ENCODE measurements at places on chromosomes 7 and 10. TPM values are rescaled to one million over a fixed set of nuclear protein-coding genes. Genes with fewer than 3 reads are reported as not detected.

GRCh38 chr7:24729365-24730017, 27.8 kb downstream of the GSDME start:
- DNase-seq: no peak

PAX4 gene
- not detected for polyA plus RNA-seq

DNA sequence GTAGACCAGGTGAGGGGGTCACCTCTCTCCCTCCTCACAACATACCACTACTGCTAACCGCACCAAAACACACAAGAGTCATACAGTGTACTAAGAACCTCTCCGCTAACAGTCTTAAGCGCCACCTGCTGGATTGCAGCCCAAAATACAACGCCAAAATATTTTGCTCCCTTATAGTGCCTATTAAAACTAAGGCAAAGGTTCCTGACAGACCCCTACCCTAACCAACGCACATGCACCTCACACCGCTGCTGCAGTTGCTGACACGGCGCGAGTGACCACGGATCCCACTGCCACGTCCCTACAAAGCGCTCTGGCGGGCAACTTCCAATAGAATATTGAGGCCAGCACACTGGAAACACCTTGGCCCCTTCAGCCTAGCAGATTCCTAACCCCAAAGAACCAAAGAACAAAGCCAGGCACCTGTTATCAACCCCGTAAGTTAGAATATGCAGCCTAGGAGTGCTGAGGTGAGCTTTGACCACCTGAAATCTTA, 563.6 kb upstream of the SEMA3D start:
- DNase-seq: peak; percentile 22

- DNase-seq: no peak
Measured at GRCh38 chr7:82595176-82595575, 151.6 kb upstream of the CACNA2D1 start.

GRCh38 chr10:52908478-52908877, 135.9 kb upstream of the MBL2 start:
- no peak for DNase-seq

ZNF365 gene
- 3.6 TPM for polyA plus RNA-seq

- no peak for DNase-seq
Measured at GRCh38 chr7:43698460-43699255, 30.7 kb downstream of the COA1 start.

DNA sequence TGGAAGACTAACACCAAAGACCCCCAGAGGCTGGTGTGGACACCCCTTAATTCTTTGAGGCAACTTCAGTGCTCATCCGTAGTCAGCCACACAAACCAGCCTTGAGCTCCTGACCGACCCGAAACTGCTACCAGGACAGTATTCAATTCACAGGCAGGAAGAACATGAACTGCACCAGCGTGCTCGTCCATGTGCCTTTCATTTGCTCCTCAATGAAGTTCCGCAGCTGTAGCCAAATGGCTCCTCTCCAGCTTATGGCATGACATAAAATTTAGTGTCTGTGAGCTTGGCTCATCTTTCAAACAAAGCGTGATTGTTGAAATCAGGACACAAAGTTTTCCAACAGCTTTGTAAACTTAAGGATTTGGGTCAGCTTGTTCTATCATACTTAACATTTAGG, 144.1 kb upstream of the FAM171A1 start:
- DNase-seq: no peak

ZP3 gene
- polyA plus RNA-seq: 9.8 TPM

DNA sequence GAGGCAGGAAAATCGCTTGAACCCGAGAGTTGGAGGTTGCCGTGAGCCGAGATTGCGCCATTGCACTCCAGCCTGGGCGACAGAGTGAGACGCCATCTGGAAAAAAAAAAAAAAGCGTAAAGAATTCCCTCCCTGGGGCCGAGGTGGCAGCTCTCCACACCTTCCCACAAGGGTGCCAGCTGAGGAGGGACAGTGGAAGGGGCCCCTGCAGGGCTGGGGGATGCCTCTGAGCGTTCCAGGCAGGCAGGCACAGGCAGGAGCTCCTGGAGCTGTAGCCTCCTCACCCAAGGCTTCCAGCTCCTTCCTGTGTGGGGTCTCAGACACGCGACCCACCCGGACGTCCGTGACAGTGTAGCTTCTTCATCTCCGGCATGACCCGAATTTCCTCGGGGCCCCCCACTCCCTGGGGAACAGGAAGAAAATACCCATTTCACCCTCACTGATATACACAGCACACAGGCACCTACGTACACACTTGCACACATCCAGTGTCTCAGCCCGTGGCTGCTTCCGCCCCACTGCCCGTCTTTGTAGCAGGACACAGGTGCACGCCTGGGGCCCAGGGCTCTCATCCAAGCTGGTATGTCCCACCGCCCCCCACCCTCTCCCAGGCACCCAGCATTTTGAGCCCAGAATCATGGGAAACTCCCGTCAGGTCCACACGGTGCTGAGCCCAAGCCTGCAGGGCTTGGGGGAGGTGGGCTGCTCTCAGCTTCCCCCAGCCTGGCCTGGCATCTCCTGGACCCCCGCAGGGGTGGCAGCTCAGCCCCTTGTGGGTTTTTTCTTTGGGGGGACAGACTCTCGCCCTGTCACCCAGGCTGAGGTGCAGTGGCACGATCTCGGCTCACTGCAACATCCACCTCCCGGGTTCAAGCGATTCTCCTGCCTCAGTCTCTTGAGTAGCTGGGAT, 25.7 kb downstream of the GRIFIN start:
- DNase-seq: no peak

ATP5MK gene
- 606 TPM for polyA plus RNA-seq

GRCh38 chr10:133168617-133169031, 8.6 kb downstream of the KNDC1 start:
- DNase-seq: no peak

- DNase-seq: no peak
Measured at GRCh38 chr7:155206318-155207020, 91.2 kb upstream of the INSIG1 start.

GRCh38 chr10:74186678-74187077, 35.7 kb downstream of the ADK start:
- DNase-seq: no peak

DNA sequence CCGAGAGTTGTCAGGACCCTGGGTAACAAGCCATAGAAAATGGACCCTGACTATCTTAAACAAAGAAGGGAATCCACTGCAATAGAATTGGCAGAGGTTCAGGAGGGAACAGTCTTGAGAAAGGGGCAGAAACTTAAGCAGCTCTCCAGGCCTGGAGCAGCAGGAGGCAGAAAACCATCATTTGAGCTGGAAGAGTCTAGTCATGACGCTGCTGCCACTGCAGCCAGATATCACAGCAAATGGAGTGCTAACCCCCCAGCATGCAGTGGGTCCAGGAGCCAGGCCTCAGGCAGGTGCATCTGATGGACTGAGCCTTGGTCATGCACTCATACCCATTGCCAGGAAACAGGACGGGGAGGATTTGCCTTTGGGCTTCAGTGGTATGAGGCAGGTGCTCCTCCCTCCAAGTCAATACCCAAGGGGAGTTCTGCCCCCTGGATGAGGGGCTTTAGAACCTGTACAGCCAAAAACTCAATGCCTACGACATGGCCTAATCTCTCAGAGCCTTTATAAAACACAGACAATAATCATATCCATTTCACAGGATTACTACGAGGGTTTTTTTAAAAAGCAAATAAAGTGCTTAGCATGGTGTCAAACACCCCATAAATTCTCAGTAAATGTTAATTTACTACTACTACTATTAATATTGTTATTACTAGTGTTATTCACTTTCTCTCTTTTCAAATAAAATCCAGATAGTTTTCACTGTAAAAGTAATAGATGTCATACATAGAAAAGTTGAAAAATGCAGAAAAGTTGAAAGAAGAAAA, 30.7 kb downstream of the DUSP5 start:
- DNase-seq: peak; percentile 19

- DNase-seq: no peak
Measured at GRCh38 chr10:98855403-98856189, 380.1 kb downstream of the HPSE2 start.

DNA sequence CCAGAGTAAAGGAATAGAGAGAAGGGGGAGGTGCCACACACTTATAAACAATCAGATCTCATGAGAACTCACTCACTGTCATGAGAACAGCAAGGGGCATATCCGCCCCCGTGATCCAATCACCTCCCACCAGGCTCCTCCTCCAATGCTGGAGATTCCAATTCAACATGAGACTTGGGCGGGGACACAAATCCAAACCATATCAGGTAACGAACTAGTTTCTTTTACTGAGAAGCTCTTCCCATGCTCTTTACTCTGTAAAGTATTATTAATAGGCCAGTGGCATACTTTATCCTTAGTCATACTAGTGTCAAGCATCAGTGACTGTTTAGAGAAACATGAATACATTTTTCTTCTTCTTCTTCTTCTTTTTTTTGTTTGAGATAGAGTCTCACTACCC, 39.4 kb upstream of the ZNF488 start:
- peak; percentile 36 for DNase-seq

DNA sequence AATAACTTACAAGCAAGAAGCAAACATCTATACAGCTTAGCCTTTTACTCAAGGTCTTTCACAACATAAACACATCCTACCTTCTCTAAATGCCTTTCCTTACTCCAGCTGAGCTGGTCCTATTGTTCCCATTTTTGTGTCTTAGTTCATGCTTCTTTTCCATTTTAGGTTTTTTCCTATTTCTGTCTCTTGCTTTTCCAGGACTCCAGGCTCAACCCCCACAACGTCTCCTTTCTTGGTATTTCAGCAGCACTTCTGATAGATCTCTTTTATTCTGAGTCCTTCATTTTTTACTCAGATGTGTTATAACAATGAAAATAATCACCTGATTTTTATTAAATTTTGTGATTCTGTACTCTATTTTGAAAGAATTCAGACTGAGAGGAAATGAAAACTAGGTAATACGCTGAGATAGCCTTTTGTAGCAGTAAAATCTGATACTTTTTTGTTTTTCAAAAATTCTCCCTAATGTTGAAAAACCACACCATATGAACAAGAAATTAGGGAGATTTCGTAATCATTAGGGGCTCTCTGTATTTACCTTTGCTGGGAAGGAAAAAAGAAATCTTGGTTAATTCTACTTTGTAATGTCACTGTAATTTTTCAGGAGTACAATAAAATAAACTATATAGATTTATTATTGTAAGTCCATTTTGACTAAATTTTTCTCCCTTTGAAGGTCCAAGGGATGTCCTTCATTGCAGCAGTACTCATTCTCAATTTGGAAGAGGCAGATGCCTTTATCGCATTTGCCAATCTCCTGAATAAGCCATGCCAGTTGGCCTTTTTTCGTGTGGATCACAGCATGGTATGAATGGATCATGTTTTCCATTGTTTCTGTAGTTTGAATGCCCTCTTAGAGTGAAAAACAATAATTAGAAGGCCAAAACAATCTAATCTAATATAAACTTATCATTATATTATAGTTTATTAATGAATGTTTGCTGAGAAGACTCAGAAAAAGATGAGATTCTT, 24.0 kb upstream of the HELLS start:
- no peak for DNase-seq

CDH23 gene
- not detected for polyA plus RNA-seq

RBM20 gene
- not detected for polyA plus RNA-seq

ADAM12 gene
- 0.04 TPM for polyA plus RNA-seq

- no peak for DNase-seq
Measured at GRCh38 chr10:69055241-69055640, 32.7 kb upstream of the SRGN start.

RBP3 gene
- polyA plus RNA-seq: not detected

All from foreskin keratinocyte (primary cell).